ENCODE measurements at places on chromosomes 4 and X.

DNA sequence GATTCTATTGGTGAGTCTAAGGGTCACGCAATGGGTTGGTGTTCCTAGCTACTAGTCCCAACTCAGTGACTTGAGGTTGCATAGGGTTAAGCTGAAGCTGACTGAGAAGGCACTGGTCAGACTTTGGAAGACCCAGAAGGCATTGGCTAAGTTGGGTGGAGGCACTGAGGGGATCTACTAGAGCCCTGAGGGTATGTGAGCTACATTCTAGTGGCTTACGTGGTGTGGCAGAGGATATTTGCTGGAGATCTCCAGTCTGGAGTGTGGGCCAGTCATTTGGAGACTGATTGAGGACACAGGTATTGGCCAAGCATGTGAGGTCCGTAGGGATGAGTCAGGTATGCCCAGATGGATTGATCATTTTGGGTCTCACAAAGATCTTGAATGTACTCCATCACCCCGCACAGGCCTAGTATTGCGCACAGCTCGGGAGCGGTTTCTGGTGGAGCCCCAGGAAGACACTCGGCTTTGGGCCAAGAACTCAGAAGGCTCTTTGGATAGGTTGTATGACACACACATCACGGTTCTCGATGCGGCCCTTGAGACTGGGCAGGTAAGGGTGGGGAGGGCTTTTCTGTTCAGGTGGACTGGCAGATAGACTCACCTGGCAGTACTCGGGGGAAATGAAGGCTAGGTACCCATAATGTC is 7.2 kb downstream of the USP11 start:
- DNase-seq = no peak

- no peak for DNase-seq
Observed at GRCh38 chr4:7107166-7107905, 39.5 kb upstream of the GRPEL1 start.

DNA sequence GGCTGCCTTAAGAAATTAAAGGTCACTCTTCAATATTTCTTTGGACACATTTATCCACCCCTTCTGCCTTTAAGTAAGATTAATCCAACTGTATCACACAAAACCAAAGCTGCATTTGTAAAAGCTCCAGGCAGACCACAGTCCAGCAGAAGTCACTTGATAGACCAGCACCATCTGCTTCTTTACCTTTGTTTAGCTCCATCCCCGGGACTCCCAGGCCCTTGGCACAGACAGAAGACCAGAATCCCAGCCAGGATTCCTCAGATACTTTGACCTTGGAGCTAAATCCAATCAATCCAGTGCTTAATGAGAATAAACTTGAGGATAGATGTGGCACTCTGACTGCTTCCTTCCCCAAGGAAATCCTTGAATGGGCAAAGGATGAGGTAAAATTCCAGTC is 333.1 kb upstream of the RASGEF1B start:
- DNase-seq = no peak

DNA sequence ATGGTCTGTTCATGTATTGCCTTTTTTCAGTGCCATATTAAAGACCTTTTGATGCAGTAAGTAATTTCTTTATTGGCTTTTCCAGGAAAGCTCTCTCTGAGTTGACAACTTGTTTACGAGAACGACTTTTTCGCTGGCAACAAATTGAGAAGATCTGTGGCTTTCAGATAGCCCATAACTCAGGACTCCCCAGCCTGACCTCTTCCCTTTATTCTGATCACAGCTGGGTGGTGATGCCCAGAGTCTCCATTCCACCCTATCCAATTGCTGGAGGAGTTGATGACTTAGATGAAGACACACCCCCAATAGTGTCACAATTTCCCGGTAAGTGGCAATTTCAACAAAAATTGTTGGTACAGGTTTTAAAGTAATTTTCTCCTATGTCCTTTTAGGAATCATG is 148.0 kb downstream of the STIM2 start:
- no peak for DNase-seq

DNA sequence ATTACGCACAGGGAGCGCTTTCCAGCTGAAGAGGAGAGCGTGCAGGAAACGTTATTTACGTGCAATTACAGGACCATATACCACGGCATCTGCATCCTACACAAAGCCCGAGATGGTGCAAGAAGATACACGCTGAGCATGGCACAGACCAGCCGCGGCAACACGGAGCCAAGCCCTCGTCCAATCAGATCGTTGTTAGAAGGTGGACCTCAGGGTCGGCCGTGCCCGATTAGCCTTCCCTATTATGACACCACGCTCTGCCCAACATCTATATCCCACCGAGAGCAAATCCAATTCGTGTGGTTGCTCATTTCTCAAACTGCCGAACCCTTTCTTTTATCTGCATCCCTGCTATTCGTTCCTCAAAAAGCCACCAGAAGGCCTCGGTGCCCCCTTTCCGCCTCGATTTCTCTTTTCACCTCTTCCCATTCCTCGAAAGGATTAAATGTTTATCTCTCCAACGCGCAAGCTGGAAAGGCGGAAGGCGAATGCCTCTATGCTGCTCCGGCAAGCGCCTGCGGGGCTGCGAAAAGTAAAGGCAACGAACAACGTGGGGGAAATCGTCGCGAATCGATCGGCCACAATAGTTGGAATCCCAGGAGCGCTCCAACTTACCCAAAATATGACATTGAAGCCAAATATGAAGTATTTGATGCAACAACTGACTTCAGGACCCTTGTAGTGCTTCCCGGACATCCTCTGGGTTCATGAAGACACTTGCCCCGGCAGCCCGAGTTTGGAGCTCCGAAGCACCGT is 702 bp downstream of the TSPAN5 start:
- DNase-seq = peak; percentile 28

DNA sequence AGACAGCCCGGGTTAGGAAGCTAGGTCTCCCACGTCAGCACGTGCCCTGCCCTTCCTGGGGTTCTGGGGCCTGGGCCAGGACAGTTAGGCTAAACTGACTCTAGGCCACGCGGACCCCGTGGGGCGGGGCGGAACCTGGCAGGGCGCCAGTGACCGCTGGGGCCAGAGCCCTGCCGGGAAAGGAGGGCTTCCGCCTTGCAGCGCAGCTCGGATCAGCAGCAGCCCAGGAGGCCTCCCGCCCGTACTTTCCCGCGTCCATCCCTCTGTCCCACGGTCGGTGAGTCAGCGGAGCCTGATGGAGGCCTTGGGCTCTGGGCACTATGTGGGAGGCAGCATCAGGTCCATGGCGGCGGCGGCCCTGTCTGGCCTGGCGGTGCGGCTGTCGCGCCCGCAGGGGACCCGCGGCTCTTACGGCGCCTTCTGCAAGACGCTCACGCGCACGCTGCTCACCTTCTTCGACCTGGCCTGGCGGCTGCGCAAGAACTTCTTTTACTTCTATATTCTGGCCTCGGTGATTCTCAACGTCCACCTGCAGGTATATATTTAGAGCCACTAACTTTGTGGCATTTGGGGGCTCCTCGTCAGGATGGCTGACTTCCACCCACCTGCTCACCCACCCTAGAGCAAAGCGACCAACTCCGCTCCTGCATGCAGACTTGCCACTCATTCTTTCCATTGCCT is at the start of gene SMIM10:
Gene SMIM10 (plus strand): TSS at position 191 of the 681 bp plus-strand sequence. CDS start 105 bp downstream, at position 296.
- DNase-seq = no peak

DNA sequence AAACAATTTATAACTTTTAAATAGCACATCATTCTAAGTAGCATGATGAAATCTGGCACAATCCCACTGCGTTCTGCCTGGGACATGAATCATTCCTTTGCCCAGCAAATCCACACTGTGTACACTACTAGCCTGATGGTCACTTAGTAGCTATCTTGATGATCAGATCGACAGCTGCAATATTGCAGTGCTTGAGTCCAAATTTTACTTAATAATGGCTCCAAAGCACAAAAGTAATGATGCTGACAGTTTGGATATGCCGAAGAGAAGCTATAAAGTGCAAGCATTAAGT is 86.6 kb upstream of the NPNT start:
- DNase-seq = no peak

GRCh38 chr4:183229397-183229796 is 90.7 kb downstream of the CLDN22 start:
- DNase-seq = no peak

- no peak for DNase-seq
Observed at GRCh38 chrX:69033936-69034335, 131.3 kb downstream of the PJA1 start.

GRCh38 chrX:79107891-79108718 is 36.4 kb upstream of the GPR174 start:
- DNase-seq = peak; percentile 55

- DNase-seq = no peak
Observed at GRCh38 chrX:9466124-9466495, 1.3 kb downstream of the TBL1X start.

- no peak for DNase-seq
Observed at GRCh38 chrX:153665726-153666306, 7.8 kb downstream of the PNCK start.

DNA sequence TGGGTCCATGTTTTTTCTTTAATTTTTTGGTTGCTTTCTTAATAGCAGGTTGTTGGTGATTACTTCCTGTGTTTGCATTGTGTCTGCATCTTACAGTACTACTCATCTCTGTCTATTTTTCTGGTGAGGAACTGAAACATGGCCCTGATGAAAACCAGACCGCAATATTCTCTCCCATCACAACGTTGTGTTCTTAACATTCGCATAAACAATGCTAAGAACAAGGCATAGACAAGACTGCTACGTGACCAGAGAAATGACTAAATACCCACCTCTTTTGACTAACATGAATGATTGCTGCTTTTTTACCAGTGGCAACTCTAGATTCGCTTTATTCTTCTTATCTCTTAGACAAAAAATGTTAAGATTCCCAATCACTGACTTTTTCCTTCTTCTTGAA is 179.1 kb downstream of the GC start:
- DNase-seq = no peak

DNA sequence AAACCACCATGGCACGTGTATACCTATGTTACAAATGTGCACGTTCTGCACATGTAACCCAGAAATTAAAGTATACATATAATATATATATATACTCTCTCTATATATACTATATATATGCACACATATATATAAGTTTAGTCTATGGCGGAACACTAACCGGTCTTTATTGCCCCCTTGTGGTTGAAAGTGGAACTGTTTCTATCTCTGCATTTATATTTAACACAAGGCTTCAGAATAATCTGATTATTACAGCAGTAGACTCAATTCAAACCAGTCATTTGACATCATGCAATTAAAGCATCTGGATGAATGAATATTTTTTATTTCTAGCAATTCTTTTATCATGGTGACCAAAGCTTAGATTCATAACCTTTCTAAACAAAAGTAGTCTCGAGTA is 14.6 kb downstream of the RAB9B start:
- DNase-seq = peak; percentile 37

GRCh38 chr4:162865102-162865501 is 301.6 kb downstream of the NAF1 start:
- DNase-seq = no peak

GRCh38 chr4:46329118-46329976 is 60.6 kb downstream of the GABRA2 start:
- peak; percentile 2 for DNase-seq

- DNase-seq = no peak
Observed at GRCh38 chrX:21853578-21853977, 2.2 kb upstream of the YY2 start.

DNA sequence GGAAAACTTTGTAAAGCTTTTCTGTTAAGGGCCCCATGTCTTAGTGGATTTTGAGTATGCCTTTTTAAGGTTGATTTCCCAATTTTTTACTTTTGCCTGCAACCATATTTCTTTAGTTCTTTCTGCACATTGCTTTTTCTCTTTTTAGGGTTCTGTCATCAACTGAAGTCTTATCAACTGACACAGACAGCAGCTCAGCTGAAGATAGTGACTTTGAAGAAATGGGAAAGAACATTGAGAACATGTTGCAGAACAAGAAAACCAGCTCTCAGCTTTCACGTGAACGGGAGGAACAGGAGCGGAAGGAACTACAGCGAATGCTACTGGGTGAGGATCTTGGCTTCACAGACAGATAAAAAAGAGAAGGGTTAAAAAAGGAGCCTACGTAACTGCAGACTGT is 27.8 kb downstream of the TAF1 start:
- DNase-seq = no peak

GRCh38 chr4:118033148-118034052 is 886 bp upstream of the NDST3 start:
- DNase-seq = peak; percentile 22

GRCh38 chr4:73527196-73527595 is 45.7 kb downstream of the AFM start:
- no peak for DNase-seq

- no peak for DNase-seq
Observed at GRCh38 chr4:158580064-158580463, 58.4 kb downstream of the RXFP1 start.

DNA sequence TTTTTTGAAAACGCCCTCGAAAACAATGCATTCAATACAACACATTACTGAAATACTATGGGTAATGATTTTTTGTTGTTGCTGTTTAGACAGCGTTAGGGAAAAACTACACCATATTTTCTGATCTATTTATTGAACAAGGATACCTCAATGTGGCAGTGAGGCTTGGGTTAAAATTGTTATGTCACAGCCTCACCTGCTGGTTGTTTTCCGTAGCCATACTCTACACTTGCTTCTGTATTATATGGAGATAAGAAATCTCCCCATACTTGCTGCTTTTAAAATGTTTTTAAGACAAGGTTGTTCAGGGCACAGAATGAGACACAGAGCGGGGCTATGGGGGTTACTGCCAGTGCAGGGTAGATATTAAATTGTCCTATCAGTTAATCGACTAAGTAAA is 221.6 kb upstream of the FTHL17 start:
- no peak for DNase-seq
